ENCODE measurements at places on chromosomes 5 and 9.

DNA sequence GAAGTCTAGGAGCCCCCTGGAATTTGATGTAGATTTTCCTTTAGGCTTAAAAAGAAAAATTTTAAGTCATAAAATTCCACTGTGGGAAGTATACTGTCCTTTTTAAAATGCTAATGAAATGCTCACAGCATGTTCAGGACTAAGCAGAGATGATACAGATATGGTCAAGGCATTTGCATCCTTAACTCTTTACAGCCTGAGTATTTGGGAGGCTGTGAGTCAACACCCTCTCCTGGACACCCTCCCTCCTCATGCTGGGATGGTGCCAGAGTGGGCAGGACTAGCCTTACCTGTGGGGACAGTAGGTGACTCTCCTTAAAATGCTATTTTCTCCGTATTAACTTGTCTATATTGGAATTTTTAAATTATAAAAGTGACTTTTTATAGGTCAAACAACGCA, 197.4 kb upstream of the ELL2 start:
- DNase-seq: no peak

DNA sequence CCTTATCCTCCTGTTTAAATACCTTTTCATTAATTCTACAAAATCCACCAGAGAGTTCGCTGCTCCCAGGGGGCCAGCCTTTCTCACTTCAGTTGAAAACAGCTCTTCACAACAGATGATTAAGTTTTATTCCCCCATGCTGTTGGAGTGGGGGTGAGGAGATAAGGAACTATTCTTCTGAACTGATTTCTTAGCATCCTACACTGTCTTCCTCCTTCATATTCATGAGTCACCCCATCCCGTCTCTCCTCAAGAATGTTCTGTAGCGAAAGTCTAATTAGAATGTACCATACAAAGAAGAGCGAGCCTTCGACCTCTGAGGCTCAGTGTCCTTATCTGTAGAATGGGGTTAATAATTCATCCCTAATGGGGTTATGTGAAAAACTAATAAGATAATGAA, 138.0 kb downstream of the PIK3R1 start:
- no peak for DNase-seq

- no peak for DNase-seq
Observed at GRCh38 chr9:123059472-123060220, 26.2 kb downstream of the GPR21 start.

DNA sequence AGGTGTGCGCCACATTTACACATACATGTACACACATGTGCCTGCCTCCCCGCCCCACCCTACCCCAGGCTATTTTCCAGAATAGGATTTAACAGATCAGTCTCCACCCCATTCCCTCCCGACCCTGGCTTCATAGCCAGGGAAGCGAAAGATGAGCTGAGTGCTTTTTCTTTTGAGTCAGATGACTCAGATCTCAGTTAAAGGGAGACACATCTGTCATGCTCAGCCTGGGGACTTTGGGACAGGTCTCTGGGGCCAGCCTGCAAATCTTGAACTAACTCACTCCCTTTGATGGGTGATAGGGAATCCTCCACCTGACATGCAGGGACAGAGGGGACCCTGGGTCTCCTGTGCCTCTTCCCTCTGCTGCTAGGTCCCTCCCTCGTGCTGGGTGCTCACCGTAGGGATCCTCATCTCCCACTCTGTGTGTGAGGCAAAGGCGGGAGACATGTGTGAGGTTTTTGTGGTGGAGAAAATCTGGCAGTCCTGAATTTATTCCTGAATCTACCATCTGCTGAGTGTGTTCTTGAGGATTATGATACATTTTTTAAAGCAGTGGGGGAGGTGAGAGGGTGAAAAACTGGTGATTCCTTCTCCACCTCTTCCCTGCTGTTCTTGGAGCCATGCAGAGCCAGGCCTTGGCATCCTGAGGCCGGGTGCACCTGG, 37.7 kb downstream of the NEUROG1 start:
- no peak for DNase-seq

DNA sequence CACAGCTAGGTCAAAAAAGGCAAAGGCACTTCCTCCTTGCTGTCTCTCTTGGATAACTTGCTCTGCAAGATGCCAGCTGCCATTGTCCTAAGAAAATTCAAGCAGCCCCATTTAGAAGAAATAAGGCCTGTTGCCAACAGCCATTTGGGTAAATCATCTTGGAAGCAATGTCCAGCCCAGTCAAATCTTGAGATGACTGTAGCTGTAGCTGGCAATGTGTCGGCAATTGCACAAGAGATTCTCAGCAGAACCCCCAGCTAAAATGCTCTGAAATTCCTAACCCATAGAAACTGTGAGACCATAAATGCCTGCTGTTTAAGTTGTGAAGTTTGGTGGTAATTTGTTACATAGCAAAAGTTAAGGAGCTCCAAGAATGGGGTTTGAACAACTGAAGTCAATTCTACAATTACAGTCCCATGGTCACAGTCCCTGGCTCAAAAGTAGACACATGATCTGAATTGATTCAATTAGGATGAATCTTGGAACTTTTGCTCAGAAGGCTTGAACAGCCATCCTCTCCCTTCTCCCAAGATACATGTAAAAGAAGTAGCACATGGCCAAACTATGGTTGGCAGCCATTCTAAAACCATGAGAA, 151.1 kb downstream of the MPDZ start:
- DNase-seq: no peak

DNA sequence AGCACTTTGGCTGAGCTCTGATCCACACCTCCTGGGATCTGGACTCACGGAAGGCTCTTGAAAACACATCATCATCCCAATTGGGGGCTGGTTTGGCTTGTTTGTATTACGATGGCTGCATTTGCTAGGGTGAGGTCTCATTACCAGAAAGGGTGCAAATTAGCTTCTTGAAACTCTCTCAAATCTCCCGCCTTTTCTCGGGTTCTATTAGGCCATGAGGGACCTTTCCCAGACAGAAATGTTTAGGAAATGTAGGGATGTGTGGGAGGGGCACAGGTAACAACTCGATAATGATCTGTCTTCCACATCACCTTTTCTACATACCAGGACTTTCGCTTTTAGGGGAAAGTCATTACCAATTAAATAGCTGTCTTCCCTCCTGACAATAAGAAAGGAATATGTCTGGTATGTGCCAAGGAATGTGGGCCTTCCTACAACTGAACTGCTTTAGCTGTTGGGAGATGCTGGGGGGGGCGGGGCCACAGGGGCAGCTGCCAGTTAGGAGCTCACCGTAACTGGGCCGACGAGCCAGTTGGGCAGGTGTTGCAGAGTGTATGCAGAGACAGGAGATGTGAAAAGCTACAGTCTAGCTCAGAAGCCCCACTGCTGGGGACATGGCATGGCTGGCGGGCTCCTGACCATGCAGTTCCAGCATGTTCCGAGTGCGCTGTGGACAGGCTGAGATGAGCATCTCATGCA, 71.2 kb downstream of the AK8 start:
- no peak for DNase-seq

DNA sequence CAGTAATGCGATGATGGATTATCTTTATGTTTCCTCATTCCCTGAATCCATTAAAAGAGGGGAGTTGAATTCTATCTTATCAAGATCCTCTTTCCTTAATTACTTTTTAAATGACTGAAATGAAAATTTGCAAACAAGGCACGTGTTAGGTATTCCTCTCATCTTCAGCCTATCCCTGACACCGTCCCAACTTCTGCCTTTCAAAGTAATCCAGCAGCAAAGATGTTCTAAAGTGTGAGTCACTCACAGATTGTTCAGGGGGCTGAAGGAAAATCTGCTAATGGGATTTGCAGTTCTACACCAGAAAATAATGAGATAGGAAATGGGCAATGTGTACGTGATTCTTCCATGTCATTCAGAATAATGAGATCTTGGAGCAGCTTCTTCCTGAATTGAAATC, 403.0 kb downstream of the ARHGEF28 start:
- no peak for DNase-seq

DNA sequence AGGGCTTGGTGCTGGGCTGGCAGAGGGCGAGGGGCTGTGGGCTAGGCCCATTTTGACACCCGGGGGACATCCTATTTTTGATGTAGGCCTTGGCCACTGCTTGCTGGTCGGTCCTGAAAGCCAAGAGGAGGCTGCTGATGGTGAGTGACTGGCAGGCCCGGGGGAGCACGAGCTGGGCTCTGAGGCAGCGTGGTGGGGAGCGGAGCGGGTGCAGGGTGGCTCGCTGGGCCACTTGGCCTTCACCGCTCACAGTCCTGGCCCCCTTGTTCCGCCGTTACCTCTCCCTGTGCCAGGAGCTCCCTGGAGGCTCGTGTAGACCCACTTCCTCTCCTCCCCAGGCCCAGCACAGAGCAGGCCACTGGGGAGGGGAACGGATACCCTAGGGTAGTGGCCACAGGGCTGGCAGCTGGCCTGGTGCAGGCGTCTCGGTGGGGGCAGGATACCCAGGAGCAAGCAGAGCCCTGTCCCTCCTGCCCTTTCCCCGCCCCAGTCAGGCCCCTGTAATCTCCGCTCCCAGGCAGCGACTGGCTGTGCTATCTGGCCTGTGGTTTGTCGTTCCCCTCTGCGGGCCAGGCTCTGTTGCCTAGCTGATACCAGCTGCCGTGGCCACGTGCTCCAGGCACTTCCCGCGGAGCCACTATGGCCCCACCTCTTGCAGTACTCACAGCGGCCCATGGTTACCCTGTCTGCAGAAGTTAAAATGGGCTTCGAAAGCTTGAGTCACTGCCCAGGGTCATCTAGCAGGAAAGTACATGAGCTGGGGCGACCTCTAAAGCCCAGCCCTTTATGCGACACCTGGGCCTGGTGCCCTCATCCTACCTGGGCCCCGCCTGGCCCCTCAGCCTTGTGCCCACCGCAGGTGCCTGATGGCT, 11.7 kb upstream of the DOLPP1 start:
- peak; percentile 35 for DNase-seq

- no peak for DNase-seq
Observed at GRCh38 chr9:99040251-99040900, 64.5 kb upstream of the TGFBR1 start.

DNA sequence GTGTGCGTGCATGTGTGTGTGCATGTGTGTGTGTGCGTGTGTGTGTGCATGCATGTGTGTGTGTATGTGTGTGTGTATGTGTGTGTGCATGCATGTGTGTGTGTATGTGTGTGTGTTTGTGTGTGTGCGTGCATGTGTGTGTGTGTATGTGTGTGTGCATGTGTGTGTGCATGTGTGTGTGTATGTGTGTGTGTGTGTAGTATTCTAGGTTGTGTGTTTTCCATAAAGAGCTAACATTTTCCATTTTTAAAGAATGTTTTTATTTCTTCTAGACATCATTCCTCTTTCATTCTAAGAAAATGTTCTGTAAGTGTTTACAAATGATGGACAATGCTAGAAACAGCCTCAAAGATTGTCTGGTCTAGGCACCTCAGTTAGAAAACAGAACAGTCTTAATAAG, 15.6 kb downstream of the ENTREP1 start:
- DNase-seq: no peak

GRCh38 chr5:143426437-143426991, 23.0 kb upstream of the NR3C1 start:
- DNase-seq: no peak

DNA sequence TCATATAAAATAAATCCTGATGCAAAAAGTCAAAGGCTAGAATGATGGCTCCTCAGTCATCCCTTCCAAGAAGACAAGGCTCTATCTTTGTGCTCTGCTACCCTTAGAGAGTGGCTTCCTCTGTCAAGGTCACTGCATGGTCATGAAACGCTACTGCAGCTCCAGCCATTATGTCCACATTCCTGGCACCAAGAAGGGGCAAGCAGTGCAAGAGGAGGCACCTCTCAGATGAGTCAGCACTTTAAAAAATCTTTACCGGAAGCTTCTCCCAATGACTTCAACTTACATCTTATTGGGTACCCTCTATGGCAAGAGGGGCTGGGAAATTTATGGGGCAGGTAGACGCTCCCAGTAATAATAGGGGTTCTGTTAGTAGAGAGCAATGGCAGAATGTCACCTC, 129.5 kb upstream of the CPEB4 start:
- no peak for DNase-seq

- DNase-seq: no peak
Observed at GRCh38 chr5:86679529-86679928, 61.8 kb downstream of the COX7C start.

DNA sequence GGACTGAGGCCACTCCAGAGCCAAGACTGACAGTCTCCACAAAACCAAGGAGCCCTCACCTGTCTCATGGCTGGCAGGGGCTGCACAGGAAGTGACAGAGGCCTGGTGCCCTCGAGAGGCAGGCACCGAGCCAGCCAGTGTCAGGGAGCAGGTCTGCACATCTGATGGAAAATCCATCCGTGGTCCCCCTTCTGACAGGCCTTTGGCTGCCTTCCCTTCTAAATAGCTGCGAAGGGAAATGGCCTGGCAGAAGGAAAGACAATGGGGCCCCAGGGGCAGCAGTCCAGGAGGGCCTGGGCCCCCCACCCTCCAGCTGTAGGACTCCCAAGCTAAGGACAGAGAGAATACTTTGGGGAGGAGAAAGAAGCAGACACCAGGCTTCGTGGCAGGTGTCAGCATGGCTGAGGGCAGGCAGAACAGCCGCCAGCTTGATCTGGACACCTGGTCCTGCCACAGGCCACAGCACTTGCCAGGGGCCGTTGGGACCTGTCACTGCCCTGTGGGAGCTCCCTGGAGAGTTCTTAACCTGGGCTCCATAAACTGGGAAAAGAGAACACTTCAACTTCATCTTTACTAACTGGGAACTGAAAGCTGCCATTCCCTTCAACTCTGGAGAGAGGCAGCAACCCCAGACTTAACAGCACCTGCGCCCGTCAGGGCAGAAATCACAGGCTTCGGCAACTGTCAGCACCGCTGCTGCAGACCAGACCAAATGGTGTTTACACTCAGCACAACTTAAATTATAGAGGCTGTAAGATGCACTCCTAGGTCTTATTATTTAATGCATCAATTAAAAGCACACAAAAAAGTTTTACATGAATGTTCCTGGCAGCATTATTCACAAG, 22.0 kb downstream of the ADAMTS2 start:
- no peak for DNase-seq

DNA sequence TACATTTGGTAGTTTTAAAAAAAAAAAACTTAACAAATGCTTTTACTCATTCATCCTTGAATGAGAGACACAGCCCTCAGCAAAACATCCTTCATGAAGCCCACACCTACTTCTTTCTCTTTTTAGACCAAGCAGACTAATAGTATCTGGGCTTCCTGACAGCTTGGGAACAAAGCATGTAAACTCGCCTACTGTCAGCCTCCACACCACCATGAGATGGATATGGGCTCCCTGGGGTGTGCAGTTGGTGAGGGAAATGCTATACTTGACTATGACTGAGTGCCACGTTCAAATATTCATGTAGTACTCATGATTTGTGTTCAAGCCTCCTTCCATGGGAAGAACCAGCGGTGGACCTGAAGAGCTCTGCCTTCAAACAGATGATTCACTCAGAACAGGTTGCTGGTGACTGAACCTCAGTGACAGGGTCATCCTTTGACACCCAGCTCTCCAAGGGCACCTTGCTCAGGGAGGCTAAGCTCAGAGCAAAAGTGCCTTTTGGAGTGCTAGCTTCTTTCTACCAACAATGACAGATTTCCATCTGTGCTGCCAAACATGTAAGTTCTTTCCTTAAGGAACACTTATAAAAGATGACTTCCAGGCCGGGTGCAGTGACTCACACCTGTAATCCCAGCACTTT, 36.8 kb downstream of the SLC22A5 start:
- no peak for DNase-seq

GRCh38 chr5:162299793-162300192, 232.2 kb downstream of the GABRG2 start:
- DNase-seq: no peak

GRCh38 chr9:14358523-14358922, 44.6 kb upstream of the NFIB start:
- DNase-seq: no peak

All from stimulated activated CD8-positive, alpha-beta memory T cell treated with anti-CD3 and anti-CD28 coated beads, Interleukin-7, amount 100 ng/mL, for 24 hours (primary cell).